ENCODE measurements at places on chromosomes 6 and 20. TPM values are rescaled to one million over a fixed set of nuclear protein-coding genes. Genes with fewer than 3 reads are reported as not detected.

DNA sequence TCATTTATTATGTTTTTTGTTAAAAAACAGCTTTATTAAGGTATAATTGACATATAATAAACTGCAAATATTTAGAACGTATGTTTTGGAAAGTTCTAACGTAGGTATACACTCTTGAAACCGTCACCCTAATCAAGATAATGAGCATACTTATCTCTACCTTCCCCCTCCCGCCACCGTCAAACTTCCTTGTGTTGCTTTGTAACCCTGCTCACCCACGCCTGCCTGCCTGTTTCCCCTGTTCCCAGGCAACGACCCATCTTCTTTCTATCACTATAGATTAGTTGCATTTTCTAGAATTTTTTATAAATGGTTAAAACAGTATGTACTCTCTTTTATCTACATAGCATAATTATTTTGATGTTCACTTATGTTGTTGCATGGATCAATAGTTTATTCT, 33.5 kb upstream of the GCLC start:
- DNase-seq: no peak

- DNase-seq: no peak
These were observed 16.1 kb upstream of the SAMHD1 start for GRCh38 chr20:36967636-36968035.

- no peak for DNase-seq
These were observed 25.0 kb downstream of the TNXB start for GRCh38 chr6:32083812-32084768.

DNA sequence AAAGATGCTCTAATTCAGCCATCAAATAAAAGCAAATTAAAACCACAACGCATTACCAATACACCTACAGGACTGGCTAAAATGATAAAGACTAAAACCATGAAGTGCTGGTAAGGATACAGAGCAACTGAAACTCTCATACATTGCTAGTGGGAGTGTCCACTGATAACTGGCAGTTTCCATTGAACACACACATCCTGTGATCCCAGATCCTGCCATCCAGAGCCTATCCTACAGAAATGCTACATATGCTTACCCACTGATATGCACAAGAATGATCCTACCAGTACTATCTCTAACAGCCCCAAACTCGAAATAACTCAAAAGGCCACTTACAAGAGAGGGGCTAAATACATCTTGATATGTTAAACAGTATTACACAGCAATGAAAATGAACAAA, 81.0 kb downstream of the FYN start:
- no peak for DNase-seq

GRCh38 chr6:107653183-107653580, 163.3 kb downstream of the SOBP start:
- DNase-seq: no peak

COL9A3 gene
- 37.6 TPM for total RNA-seq

HLA-DPB1 gene
- 853 TPM for total RNA-seq

DNA sequence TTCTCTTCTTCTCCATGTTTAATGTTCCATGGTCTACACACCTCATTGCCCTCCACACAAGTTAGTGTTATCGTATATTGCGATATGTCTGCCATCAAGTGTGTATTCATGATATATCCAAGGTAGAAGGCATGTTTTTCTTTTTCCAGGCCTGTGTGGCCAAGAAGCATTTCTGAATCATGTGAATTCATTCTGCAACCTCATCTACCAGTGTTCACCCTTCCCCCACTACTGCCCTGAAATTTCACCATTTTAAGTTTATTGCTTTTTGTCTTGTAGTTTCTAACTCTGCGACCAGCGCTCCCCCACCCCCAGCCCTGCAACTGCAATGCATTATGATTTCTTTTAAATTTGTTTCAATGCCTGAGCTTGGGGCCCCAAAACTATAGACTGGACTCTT, 618.0 kb upstream of the FLRT3 start:
- no peak for DNase-seq

DNA sequence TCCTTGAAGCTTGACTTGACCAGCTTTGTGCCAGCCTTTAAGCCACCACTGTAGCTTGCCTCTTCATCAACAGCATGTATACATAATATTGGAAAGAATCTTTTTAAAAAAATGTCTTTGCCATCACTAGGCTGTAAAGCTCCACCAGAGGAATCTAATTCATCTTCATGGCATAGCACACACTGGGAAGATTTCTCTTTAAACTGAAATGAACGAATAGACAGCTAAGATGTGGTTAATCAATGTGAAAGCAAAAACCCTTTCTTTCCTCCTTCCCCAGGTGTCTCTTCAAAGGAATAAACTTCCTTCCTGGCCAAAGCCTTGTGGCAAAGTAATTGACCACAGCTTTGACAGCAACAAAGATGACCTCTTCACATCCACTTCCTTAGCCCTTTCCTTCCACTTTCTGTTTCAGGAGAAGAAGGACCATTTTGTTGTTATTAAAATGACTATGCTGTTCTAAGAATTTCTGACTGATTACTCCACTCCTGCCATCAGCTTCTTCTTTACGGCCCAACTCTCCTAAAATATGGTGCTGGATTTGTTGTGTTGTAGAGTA, 428.7 kb upstream of the SOX4 start:
- no peak for DNase-seq

BPIFB4 gene
- not detected for total RNA-seq

DNA sequence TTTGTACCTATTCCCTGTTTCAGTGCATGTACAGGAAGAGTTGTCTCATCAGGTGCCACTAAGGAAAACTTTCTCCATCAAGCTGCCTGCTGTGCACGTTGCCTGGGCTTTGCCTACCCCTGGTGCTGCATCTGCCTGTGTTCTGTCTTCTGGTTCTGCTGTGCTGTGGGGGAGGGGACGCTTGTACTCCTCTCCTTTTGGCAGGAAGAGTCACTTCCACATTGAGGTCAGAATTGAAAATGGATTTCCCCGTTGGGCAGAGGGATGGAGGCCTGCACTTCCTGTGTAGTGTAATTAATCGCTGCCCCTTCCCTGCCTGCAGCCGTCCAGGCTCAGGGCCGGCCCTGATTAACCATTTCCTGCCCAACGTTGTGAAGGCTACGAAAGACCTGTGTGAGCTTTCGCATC, 153.3 kb downstream of the SCML4 start:
- DNase-seq: peak; percentile 34

RHAG gene
- not detected for total RNA-seq
